Stimulated activated CD4-positive, alpha-beta T cell treated with anti-CD3 and anti-CD28 coated beads, Interleukin-12 subunit alpha, Interleukin-12 subunit beta, amount 100 ng/mL, for 24 hours (primary cell): ENCODE measurements at places on chromosomes 2 and 18.

DNA sequence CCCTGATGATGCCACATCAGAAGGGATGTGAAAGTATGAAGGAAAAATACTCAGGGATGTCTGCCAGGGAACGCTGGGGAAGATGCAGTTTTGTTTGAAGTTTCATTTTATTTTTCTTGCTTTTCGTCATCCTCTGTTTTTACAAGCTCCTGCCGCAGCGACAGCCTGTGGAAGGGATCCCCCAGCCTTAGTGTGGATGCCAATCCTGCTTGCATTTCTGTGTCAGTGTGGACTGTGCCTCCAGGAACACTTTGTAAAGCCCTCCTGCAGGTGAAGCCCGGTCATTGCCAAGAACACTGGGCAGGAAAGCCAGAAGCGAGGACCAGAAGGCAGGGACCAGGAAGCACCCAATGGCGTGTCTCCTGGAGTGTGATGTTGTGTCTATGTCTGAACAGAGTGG lies 234.3 kb downstream of the SEPTIN10 start:
- DNase-seq, result no peak

GRCh38 chr2:1512321-1513289 lies 99.3 kb downstream of the TPO start:
- no peak for DNase-seq

GRCh38 chr2:237322564-237322963 lies 91.4 kb downstream of the COL6A3 start:
- no peak for DNase-seq

GRCh38 chr2:3498783-3499394 lies 20.4 kb downstream of the ADI1 start:
- no peak for DNase-seq

- no peak for DNase-seq
Observed at GRCh38 chr2:157488877-157489276, 45.0 kb upstream of the CYTIP start.

GRCh38 chr2:10658041-10658913 lies 31.5 kb downstream of the NOL10 start:
- DNase-seq, result no peak

DNA sequence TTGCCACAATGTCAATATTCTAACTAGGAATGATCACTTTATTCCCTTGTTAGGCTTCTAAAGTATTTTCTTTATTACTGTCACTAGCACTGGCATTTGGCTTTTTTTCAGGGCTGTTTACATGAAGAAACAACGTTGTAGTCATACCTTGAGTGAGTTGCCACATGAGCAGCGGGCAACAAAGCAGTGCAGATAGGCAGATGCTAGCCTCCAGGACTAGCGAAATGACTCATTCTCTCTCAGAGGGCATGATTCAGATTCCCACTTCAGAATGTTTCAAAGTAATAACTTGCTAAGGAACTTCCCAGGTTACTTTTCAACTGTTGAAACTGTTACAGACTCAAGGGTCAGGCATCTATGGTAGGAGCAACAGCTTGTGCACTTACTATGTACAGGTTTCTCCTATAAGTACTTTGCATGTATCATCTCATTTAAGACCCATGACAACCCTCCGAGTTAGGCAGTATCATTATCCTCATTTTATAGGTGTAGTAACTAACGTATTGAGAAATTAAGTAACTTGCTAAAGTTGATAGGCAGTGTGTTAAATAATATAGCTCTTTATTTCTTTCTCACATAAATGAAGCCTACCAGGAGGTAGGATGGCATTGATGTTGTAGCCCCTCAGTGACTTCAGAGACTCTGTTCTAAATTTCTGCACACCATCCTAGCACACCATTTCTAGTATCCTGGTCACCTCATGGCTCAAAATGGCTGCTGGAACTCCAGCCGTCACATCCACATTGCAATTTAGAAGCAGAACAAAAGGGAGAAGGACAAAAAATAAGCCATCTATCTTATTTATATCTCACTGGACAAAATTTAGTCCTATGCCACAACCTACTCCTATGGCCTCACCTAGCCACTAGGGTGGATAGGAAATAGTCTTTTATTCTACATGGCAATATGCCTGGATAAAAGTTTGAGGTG lies 83.3 kb downstream of the ICOS start:
- DNase-seq, result peak; percentile 33

DNA sequence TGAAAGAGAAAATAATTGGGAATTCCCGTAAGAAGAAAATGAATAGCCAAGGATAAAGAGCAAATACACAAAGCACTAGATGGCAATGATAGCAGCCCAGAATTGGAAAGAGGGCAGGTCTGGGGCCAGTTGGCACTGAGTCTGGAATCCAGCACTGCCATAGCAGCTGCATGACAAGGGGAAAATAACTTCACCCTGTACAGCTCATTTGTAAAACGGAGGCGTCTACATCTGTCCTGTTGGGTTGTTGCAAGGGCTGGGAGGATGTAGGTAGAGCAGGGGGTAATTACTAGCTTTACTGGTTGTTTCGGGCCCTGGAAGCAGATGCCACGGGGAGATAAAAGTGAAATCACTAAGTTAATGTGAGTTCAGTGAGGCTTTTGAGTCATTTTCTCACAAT lies 110.0 kb upstream of the RASGRP3 start:
- DNase-seq, result no peak

- no peak for DNase-seq
Observed at GRCh38 chr18:73683409-73684238, 464.0 kb downstream of the FBXO15 start.

DNA sequence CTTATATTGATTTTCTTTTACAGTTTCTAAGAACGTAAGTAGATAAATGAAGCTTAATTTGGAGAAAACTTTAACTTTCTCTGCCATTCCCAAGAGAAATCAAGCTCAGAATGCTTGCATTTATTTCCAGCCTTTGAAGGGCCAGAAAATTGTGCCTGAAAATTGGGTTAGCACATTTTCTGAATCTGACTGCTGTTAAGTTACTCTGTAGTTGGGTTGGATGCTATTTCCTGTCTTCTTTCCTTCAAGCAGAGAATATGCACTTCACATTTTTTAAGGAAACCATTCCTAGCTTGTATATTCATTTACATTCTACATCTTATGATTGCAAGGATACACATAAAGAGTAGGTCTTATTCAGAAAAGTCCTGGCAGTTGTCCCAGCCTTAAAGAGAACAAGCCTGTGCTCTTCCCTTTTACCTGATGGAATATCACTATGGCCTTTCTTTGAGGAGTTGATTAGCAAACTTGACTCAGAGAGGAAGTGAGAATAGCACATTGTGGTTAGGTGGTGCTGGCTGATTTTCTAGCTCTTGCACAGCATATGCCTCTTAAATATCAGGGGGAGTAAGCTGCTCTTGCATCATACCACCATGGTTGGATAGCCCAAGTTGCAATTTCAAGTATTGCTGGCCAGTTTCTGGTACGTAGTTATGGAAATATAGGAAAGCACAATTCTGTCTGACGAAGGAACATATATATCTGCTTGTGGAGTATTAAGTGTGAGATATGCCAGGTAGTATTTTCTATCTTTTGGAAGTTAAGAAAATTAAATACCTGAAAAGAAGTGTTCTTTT lies 133.7 kb downstream of the COMMD1 start:
- DNase-seq, result peak; percentile 3

- DNase-seq, result no peak
Observed at GRCh38 chr2:239911641-239912071, 113.5 kb downstream of the NDUFA10 start.

GRCh38 chr2:63866009-63866709 lies 24.5 kb downstream of the UGP2 start:
- DNase-seq, result no peak

DNA sequence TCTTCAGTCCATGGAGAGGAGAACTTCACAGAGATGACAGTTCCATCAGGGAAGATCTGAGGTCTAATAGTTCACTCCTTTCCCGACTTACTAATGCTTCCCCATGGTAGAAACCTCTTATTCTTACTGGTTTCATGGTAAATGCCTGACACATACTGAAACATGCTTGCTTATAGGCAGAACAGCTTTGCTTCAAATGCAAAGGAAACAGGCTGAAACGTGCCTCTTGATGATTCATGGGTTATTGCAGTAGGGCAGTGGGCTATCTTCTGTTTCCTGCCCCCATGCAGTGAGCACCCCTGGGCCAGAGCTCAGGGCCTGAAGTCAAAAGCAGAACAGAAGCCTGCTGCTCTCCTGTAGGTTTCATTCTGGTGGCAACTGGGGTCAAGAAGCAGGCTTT lies 223.5 kb downstream of the RDH14 start:
- DNase-seq, result no peak

DNA sequence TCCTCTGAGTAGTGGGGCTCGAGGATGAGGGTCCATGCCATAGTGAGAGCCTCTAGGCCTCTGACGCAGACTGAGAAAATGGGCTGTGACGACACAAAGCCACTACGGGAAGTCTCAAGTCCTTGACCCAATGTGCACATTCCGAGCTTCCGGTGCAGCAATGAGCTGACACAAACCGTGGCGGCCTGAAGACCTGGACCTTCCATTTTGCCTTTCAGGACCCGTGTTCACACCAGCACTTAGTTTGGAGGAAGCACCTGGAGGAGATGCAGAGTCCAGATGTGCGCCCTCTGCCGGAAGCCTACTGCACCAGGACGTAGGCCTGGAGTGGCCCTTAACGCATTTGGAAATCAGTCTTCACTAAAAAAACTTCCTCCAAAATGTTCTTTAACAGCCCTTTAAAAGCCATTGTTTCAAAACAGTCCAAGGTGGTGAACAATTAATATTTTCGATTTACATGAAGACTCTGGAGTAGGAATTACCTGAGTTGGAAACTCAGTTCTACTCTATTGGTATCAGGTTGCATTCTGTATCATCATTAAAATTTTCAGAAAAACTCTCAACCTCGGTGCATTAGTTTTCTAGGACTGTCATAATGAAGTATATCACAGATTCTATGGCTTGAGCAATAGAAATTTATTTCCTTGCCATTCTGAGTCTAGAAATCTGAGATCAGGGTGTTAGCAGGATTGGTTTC lies 33.9 kb downstream of the BMP10 start:
- DNase-seq, result peak; percentile 54

DNA sequence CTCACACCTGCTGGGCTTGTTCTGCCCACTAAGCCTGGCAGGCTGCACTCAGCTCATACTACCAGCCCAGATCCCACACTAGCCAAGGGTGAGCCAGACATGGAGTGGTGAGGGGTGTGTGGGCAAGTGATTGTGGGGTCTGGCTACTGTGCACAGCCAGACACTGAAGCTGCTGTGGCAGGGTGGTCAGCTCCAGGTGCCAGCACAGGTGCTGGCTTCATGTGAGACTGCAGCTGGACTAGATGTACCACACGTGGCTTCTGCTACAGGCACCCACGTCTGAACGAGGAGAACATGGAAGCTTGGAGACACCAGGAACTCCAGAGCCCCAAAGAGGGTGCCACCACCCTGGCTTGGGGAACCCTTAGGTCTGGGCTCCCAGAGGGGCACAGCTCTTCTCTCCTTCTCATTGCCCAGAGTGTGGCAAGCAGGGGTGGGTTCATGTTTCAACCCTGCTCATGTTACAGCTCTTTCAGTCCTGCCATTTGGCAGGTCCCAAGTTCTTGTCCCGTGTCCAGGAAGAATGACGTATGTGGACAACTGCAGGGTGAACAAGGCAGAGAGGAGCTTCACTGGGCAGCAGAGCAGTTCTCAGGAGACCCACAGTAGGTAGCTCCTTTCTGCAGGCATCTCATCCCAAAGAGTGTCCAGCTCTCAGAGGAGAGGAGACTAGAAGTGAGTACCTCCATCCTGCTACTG lies 1624.2 kb upstream of the TMEFF2 start:
- DNase-seq, result no peak

DNA sequence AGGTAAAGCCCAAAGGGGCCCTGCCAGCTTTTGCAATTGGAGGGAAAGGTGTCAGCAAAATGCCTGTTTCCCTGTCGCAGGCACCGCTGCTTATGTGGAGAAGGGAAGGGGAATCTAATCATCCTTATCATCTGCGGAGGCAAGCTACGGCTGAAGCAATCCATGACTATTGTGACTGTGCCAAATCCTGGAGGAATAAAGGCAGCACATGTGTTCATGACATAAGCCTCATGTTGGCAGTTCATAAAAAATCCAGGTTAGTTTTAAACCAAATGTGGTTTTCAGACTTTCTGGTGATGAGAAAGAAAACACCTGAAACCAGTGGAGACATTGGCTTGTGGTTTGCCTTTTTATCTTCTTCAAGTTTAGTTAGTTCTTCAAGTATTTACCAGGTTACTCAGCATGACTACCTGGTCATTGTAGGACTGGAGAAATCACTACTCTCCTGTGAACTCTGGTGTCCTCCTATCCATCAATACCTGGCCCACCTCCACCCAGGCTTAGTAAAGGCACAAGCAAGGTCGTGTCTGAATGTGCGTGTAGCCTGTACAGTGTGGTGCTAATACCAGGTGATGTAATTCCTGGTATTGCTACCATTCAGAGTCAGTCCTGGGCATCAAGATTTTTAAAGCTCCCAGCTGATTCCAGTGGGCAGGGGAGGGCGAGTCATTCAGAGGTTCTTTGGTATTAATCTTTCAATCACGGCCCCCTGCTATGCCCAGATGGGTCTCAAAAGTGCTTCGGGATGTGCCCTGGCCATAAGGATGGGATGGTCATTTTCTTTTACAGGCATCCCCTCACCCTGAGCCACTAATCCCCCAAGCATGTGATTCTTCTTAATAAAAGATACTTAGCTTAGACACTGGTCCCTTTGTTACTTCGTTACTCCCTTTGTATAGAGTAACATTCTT lies 96.8 kb downstream of the TGFA start:
- DNase-seq, result no peak

GRCh38 chr2:157895531-157895930 lies 19.4 kb upstream of the ACVR1 start:
- DNase-seq, result no peak

DNA sequence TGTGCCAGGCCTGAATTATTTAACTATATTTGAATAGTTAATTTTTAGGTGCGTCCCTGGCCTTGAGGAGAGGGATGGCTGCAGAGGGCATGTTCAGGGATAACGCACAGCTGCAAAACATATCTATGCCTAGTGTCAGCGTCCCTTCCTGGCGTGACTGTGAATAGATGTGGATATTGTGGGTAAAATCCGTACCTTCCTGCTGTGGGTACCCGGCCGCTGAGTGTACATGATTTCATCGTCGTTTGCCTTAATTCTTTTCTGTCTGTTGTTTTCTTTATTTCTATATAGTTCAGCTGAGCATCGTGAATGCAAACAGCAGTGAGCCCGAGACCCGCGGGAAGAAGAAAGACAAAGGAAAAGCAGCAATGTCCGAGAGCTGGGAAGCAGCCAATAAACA lies 25.0 kb upstream of the MC2R start:
- DNase-seq, result no peak

GRCh38 chr2:182072861-182073260 lies 87.2 kb downstream of the PPP1R1C start:
- DNase-seq, result no peak

DNA sequence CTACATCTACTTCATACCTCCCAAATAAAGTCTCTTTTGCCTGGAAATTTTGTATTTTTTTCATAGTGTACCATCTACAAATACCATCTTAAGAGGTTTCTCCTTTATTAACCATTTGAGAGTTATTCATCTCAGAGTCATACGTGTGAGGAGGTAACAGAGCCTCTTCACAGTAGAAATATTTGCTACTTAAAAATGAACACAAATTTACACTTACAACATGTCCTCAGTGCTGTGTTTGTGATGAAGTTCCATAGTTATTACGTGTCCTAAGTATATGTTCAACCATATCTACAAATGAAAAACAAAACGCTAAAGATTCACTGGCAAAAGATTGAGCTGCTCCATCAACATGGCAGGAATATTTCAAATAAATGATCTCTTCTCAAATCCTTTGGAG lies 48.5 kb upstream of the HNRNPA3 start:
- DNase-seq, result no peak

GRCh38 chr2:41937921-41938708 lies 109.7 kb upstream of the PKDCC start:
- no peak for DNase-seq

GRCh38 chr2:71250935-71251334 lies 24.0 kb upstream of the PAIP2B start:
- DNase-seq, result no peak
